ENCODE measurements at places on chromosomes 6 and 20.

DNA sequence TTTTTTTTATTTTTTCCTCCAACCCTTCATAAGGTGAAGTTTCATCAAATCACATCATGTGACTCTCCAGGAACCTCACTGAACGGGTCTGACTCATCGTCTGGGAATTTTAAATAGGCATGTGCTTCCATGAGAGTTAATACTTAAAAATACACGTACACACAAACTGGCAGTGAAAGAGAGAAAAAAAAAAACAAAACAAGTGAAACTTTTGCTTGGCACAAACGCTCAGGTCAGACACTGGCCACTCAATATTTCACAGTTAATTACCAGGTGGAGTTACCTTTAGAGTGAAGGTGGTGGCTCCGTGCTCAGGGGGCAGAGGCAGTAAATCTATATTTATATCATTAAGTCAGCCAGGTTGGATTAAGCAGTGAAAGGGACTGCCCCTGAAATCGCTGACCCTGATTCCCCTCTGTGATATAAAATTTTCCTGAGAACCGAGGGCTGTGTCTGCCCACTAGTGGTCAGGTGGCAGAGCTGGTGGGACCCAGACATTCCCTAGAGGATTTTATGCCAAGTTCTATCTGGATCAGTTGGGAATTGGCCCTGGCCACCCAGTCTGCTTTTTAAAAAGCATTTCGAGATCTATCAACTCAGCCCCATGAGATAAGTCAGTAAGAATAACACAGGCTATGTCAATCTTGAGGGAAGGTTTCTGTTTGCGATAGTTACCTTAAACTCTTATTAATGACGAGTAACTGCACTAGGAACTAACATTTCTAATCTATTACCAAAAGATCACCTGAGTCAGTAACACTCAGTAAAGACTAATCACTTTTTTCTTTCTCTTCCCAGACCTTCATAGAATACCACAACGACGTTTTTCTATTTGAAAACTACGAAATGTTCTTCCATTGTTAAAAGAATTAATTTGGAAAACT, 259.1 kb downstream of the HDGFL1 start:
- DNase-seq: no peak

DNA sequence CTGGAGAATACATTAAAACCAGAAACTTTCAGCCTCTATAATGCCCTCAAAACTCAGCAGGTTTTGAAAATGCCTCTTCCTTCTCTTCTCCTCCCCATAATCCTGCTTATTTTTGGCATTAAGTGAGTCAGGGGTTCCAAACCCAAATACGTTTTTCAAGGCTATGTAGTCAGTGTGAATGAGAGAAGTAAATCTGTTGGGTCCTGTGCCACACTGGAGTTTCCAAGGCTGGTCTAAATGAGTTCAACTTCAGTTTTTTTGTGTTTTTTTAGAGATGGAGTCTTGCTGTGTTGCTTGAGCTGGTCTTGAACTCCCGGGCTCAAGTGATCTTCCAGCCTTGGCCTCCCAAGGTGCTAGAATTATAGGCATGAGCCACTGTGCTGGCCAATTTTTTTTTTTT, 20.9 kb downstream of the PTPRA start:
- no peak for DNase-seq

DNA sequence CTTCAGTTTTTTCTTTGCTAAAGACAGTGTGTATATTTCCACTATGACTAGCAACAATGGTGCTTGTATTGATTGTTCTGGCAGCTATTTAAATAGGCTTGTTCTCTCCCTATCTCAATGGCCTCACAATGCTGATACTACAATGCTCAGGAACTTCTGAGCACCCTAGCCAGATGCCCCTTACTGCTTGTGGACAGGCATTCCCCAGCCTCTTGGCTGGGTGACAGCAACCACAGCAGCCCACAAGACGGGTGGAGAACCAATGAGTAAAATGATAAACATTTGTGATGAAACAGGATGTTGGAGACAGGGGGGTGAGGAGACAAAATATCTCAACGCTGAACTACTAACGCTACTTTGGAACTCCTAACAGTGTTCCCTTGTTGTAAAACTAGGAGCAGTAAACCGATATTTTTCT, 42.3 kb downstream of the HIVEP2 start:
- peak; percentile 50 for DNase-seq

DNA sequence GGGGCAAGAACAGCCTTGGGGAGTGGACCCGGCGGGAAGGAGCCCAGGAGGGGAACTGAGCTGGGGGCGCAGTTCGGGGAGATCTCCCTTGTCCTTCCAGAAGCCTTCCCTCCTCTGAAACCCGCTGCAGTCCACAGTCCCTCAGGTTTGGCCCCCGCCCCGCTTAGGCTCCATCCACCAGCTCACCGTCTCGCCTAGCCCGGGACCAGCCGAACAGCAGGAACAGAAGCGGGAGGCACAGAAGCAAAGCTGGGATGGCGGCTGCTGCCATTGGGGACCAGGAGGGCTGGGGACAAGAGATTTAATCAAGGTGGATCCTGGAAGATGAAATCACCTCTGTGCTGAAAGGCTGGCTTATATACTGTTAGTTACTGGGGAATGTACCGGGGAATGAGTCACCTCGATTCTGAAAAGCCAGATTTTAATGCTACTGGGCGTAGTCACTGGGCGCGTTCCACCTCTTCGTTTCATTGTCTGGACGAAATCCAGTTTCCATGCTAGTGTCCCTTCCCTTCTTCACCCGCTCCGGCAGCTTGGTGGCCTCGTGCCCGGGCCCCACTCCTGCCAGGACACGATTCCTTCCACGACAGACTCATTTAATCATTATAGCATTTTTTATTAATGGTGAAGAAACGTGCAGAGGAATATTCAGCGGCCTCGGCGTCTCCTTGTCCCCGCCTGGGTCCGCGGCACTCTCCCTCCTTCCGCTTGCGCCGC, at the start of gene RAET1L:
Gene RAET1L, minus strand, starts transcription at position 332 of the 717 bp plus-strand sequence. Its CDS starts 61 bp downstream, at position 271.
- DNase-seq: no peak

GRCh38 chr20:58071991-58072390, 156.5 kb downstream of the ANKRD60 start:
- no peak for DNase-seq

DNA sequence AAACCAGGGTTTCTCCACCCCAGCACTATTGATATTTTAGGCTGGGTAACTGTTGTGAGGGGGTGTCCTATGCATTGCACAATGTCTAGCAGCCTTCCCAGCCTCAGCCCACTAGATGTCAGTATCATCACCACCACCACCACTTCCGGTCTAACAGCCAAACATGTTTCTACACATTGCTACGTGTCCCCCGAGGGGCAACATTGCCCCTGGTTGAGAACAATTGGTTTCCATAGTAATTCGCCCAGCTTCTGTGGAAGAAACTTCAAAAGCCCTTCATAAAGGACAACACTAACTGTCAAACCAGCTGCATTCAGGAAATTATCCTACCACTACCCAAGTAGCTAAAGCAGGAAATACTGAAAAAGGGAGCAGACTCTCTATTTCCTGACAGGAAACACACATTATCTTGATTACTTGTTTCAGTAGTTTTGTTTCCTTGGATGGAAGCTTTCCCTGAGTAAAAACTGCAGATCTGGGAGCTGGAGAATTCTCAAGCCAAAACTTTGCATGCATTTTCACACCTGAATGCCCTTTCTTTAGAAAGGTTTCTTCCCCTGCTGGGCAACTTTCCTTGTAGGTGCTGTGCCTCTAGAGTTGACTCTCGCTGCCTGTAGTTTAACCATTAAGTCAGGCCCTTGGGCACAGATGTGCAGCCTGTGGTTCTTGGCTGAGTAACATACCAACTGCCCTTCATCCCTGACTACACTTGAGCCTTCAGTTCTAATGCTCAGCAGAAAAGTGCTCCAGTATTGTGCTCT, 23.6 kb downstream of the PKHD1 start:
- peak; percentile 27 for DNase-seq
